ENCODE measurements at places on chromosomes 7 and 10.

- no peak for DNase-seq
Measured at GRCh38 chr10:89591111-89591795, 53.8 kb downstream of the PANK1 start.

DNA sequence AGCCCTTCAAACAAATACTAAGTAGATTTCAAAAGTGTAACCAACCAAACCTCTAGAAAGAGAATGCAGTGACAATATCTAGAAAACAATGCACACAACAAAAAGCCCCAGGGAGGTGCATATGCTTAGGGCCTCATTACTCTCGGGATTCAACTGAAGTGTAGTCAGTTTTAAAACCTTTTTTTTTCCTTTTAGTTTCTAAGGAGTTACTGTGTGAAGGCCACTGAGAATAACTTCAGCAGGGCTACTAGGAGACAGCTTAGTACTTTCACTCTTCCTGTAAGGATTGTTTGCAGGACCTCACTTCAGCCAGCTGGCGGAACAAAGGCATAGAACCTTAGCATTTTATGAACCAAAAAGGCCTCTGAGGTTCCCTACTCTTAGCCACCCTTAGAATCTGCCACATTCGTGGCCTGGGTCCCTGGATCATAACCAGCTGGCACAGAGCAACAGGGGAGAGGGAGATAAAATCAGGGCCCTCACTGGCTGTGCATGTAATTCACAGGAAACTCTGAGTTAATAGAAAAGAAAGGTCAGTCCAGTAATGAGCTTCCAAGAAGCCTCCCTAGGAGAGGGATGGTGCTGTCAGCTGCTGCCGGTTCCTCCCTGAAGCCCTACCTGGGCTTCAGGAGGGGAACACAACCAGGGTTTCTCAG, 3.6 kb downstream of the VOPP1 start:
- no peak for DNase-seq

DNA sequence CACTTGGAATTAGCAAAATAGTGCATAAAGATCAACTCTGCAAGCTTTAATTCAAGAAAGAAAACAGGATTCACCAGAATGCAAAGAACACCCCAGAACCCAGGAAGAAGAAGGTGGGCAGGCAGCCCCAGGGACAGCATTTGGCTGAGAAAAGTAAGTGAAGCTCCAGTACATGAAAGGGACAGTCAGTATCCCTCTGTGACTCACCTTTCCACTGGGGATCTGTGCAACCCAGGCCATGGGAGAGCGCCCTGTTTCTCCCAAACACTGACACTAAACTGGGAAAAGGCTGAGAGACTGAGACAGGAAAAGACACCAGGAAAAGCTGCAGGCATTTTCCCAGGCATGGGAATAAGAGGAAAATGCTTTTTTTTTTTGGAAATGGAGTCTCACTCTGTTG, 28.2 kb downstream of the SNX13 start:
- DNase-seq, result no peak

DNA sequence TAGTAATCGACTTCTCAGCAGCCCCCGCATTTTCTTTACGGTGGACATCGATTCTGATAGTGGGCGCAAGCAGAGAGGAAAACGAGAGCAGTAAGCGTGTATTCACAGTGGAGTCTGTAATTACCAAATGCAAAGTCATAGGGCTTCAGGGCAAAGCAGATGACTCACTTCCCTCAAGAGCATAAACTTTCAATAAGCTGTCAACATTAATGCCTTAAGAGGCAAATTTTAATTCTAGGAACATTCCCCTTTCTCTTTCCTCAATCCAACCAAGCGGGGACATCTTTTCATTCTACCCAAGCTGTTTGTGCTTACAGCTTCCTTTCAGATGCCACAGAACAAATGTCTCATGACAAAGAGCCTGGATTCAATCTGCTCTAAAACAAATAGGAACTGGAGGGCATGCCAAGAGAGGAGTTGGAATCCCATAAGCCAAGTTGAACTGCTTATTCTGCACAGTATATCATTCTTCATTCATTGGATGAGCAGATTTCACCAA, 48.6 kb downstream of the MALSU1 start:
- no peak for DNase-seq

DNA sequence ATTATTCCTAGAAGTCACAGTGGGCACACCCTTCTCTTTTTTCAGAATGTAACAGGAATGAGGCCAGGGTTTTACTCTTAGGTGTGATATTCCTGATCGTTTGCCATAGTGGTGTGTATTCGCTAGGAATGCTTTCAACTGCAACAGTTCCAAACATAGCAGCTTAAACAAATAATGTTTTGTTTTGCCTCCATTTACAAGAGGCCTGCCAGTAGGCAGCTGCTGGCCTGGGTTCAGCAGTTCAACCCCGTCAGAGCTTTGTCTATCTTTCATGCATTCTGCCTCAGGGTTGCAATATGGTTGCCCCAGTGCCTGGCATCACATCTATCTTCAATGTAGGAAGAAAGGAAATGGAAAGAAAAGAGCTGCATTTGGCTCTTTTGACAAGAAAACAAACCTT, 21.7 kb upstream of the RET start:
- DNase-seq, result no peak

GRCh38 chr7:877312-878232, 1.2 kb downstream of the GET4 start:
- no peak for DNase-seq

GRCh38 chr10:119768455-119769094, 42.7 kb downstream of the INPP5F start:
- DNase-seq, result no peak

DNA sequence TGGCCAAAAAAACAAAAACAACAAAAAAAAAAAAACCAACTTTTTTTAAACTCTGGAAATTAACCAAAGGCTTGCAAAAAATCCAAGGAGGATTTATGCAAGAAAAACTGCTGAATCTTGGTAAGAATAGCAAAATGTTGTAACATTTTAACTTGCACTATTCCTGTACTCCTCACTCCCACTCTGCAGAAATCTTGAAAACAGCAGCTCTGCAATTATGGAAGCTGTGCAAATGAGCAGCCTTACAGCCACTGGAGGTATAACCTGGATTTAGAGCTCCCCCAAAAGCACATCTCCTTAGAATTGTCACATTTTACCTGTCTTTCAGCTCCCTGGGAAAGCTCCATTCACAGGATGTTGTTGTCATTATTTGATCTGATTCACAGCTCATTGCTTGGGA, 41.8 kb upstream of the LRGUK start:
- DNase-seq, result no peak

DNA sequence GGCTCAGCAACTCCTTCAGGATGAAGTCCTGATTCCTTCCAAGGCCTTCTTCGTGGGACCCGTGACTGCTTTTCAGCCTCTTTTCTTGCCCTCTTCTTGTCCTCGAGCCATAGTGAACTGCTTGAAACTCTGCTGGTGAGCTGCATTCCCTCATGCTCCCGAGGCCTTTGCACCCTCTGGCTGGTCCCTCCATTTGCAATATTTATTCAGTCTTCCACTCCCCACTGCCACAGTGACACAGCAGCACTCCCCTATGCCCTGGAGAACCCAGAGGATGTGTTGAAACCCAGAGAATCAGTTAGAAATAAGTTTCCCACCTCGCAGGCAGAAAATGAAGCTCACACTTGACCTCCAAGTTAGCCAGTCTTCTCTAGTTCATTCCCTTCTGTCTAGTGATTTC, 22.3 kb upstream of the GAD2 start:
- no peak for DNase-seq

GRCh38 chr7:91140286-91140685, 123.9 kb upstream of the FZD1 start:
- DNase-seq, result no peak

- DNase-seq, result no peak
Measured at GRCh38 chr7:86262781-86263180, 380.9 kb upstream of the GRM3 start.

DNA sequence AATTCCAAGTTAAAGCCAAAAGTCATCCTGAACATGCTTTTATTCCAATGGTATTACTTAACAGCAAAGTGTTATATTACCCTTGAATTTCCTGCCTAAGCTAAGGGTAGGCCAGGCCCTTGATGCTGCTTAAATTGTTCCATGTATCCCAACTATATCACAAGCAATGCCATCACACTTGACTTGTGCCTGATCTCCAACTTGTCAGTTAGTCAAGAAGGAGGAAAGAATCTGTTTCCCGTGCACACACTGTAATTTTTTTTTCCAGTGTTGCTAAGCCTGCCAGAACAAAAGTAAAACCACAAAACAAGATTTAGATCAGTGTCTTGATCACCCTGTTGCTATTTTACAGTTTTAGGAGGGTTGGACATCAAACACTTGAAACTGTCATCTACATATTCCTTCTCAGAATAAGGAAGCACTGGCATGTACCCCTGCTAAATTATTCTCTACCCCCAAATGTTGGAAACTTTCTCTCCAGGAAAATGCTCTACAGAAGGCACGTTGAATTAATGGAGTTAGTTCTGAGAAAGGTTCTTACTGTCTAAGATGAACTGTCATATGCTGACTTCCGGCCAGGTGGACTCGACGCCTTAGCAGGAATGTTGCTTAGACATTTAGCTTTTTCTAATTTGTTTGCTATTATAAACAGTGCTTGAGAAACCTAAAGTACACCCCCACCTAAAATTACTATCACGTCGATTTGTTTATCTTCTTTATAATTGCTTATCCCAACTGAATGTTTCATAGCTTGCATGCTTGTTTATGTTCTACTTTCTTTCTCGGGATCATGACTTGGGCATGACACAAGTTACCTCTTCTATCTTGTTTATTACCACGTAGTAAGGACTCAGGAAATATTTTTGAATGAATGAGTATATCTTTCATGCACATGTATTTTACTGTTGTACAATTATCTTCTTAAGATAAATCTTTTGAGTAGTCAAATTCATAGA, 105.5 kb upstream of the ZNF438 start:
- no peak for DNase-seq

DNA sequence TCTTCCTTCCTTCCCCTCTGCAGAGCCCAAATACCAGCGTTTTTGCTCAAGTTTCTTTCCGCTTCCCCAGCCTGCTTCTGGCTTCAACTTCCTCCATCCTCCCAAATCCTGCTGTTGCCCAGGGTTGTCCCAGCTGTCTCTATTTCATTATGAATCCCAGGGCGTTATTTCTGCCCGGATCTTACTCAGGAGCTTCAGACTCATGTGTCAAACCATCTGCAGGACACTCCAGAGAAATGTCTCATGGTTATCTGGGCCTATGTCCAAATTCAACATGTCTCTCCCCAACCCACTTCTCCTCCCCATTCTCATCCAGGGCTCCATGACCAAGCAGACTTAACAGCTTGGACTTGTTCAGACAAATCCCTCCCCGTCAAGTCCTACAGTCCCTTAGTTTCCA, 15.6 kb downstream of the ARHGAP22 start:
- DNase-seq, result no peak

DNA sequence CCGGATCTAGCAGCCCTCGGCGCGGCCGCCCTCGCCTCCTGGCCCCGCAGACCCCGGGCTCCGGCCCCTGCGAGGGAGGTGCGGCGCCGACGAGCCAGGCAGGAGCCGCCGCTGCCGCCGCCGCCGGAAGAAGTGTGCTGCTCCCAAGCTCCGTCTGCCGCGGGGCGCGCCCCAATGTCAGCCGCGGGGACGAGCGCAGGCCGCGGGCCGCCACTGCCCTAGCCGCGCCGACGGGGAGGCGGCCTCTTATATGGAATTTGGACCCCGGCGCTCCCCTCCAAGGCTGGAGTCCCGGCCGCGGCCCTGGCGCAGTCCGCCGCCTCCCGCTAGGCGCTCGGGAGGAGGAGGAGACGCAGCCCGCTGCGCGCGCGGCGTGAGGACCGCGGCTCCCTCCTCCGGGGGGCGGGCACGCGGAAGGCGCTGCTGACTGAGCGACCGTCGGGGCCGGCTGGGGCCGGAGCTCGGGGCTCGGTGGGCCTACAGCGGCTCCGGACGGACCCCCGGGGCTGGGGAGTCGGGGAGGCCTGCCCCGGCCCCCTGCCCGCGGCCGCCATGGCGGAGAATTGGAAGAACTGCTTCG, at the start of gene TRIM8:
TSS of gene TRIM8 (plus strand) at position 414 of the 580 bp plus-strand sequence. CDS start at position 553, 139 bp downstream.
- DNase-seq, result peak; percentile 36

DNA sequence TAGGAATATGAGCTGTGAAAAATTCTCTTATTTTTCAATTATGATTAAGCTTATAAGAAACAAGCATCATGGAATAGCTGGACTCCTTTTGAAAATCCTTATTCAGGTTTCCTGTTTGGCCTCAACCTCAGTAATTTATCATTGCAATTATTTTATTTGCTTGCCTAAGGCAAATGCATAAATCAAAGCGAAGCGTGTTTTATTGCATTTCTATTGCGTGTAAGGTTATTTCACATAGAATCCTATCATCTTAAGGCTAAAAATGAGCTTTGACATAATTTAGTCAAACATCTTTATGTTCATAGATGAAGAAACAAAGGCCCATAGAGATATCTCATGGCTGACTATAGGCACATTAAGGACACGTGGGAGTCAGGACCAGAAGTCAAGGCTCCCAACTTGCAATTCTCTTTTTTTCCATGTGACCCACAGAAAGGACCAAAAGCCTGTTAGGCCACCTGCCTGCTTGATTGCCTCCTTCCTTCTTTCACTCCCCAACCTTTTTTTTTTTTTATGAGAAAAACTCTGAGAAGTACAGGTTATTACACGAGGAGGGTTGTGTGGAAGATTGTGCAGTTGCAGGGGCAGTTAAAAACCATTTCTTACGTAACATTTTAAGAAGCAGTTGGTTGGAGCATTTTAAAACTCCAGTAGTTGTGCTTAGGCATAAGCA, 261.0 kb downstream of the HDAC9 start:
- DNase-seq, result no peak

DNA sequence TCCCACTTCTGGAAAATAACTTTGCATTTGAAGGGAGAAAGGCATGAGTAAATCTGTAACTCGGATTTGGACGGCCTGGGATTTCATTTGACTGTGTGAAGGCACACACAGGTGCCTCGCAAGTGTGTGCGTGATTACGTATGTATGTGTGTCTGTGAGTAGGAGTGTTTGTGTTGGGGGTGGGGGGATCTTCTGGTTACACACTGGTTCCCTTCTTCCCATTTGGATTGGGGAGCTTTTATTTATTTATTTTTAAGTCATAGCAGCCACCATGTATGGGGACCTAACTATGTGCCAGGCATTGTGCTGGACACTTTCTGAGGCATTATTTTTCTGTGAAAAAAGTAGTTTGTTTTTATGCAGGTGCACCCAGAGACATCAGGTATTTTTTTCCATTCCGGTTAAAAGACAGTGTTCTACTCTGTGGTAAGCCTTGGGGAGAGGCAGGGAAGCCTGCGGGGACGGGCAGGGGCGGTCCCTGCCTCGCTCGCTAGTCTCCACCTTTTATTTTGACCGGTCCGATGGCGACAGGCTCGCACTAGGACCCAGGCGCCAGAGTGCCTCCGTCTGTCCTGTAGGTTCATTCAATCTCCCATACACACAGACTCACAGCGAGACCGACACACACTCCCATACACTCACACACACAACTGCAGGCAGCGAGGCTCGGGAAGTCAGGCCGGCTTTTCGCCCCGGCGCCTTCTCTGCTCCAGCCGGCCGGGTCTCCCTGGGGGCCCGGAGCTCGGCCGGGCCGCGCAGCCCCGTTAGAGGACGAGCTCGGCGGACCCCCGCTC, at the start of gene MXI1:
TSS of gene MXI1 (plus strand) at position 595 of the 794 bp plus-strand sequence. CDS start 204 bp downstream, outside the sequence.
- DNase-seq, result peak; percentile 48

DNA sequence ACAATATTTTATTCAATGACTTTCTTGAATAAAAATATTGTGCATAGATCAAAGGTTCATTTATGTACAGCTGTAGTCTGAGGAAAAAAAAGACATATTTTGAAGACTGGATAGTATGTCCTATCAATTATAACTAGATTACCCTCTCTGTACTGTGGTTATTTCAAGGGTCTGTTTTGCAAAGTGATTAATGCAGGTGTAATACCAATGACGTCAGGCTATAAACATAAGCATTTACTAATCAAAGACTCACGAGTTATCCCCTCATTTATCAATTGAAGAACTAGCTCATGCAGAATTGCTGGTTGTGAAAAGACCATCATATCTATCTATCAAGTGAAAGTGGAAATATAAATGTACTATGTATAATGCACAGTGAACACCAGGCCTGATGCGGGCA, 213.6 kb upstream of the HGF start:
- no peak for DNase-seq

GRCh38 chr7:150398108-150398964, 19.2 kb downstream of the ZNF775 start:
- no peak for DNase-seq

All from stimulated activated CD4-positive, alpha-beta T cell treated with anti-CD3 and anti-CD28 coated beads, TNF-alpha, amount 100 ng/mL, for 24 hours (primary cell).